ENCODE measurements at places on chromosomes 3 and 15.
A peak's percentile ranks its signal among the peaks of the same experiment; 100 is the strongest.

GRCh38 chr3:31873254-31873820 lies 107.7 kb downstream of the OSBPL10 start:
- no peak for DNase-seq

DNA sequence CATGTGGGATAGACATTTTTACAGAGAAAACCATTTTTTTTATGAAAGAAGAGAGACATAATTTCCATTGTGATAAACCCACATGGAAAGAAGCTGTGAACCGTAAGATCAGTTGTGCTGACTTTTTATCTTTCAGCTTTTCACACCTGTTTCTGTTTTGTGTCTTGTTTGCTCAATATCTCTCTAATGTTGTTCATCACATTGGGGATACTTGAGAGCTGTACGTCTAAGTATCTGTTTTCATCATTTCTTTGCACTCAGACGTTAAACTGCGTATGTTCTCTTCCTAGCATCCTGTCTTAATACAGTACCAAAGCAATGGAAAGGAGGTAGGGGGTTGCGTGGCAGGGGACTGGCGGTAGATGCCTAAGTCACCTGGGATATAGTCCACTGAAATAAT lies 449.0 kb downstream of the NAALADL2 start:
- DNase-seq, result no peak

- DNase-seq, result peak; percentile 21
Observed at GRCh38 chr3:103991461-103992115, 1375.1 kb upstream of the ALCAM start.

DNA sequence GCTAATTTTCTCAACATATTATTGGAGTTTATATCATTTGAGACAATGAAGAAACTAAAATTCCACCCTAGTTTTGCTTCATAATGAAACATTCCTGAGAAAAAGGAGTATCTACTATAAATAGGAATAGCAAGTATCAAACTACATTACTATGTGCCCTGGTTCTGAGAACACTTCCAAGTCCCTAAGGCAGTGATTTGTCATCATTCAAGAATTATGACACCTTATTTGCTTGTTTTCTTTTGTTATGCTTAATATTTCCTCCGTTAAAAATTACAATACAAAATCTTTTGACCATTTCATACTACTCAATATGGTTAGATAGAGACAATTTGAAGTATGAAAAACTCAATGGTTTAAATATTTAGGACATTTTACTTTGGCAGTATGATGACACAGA lies 707.8 kb upstream of the GOLIM4 start:
- DNase-seq, result peak; percentile 87

GRCh38 chr3:5019411-5020241 lies 40.4 kb downstream of the BHLHE40 start:
- DNase-seq, result no peak

DNA sequence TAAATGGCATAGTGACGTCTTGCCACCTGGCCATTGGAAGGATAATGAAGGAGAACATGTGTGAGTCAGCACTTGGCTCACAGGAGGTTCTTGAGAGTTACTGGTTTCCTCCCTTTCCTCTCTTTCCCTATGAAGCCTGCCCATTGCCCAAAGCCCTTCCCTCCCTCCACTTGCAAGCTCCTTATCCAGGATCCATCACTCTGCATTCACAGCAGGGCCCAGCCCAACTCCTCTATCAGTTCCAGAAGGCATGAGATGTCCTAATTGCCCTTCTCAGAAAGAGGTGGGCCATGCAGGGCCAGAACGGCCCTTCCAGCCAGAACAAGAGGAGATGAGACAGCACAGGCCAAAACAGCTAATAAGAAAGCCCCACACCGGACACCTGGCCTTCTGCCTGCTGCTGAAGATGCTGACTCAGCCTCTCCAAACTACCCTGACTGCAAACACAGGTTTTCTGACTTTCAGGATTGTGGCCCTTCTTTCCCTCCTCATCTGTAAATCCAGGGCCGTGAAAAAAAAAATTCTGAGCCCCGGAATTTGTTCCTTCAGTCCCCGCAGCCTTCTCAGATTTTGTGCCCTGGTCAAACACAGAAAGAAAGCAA lies 29.7 kb downstream of the HAPLN3 start:
- DNase-seq, result no peak

- no peak for DNase-seq
Observed at GRCh38 chr15:39873978-39874377, 46.1 kb downstream of the GPR176 start.

- no peak for DNase-seq
Observed at GRCh38 chr3:71486831-71487230, 96.7 kb downstream of the FOXP1 start.

- DNase-seq, result no peak
Observed at GRCh38 chr3:167872941-167873340, 137.4 kb downstream of the SERPINI1 start.

GRCh38 chr3:149186219-149186618 lies 35.4 kb downstream of the CP start:
- no peak for DNase-seq

DNA sequence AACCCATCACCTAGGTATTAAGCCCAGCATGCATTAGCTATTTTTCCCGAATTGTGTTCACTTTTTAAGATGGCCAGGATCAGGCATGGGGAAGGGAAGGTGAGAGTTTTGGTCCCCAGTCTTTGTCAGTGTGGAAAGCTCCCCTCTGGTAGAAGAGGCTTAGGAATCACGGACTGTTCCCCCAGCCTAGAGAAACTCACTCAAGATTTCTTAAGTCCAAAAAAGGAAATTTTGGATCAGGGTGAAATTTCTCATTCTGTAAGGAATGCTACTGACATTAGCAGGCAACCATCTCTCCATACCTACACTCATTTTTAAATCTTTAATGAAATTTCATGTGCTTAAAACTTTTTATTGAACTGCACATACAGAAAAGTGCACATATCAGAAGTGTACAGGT lies 70.3 kb upstream of the GALNT15 start:
- peak; percentile 58 for DNase-seq

DNA sequence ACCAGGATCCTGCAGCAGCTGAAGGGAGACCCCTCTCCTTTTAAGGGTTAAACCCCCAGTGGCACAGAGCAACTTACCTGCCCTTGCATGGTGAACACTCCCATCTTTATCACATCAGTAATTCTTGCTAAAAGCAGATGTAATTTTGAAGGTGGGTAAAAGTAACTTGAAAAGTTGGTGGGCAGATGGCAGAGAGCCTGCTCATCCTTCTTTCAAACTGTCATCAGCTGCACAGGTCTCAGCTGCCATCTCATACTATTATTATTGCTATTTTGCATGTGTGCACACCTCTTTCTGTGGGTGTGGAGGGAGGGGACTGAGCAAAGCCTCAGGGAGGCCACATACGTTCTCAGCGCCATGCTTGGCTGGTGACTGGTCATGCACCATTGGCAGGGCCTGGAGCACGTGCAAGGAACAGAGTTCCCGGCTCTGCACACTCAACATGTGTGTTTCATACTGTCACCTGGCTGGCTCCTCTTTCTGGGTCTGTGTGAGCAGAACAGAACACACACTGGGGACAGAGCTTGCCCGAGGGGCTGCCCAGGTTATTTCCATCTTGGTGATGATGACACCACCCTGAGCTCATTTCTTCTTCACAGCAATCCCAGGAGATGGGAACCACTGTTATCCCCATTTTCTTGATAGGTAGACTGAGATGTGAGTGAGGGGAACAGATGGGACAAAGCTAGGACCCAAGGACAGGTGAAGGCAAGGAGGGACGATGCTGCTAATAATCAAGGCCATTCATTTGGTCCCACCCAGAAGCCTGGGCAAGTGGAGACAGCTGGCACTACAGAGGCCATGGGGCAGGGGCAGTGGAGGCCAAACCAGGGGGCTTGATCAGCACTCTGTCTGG lies 95.8 kb upstream of the KLF13 start:
- DNase-seq, result no peak

GRCh38 chr3:192827863-192828594 lies 89.6 kb downstream of the MB21D2 start:
- DNase-seq, result no peak

GRCh38 chr3:14119651-14120050 lies 5.0 kb downstream of the CHCHD4 start:
- DNase-seq, result no peak

DNA sequence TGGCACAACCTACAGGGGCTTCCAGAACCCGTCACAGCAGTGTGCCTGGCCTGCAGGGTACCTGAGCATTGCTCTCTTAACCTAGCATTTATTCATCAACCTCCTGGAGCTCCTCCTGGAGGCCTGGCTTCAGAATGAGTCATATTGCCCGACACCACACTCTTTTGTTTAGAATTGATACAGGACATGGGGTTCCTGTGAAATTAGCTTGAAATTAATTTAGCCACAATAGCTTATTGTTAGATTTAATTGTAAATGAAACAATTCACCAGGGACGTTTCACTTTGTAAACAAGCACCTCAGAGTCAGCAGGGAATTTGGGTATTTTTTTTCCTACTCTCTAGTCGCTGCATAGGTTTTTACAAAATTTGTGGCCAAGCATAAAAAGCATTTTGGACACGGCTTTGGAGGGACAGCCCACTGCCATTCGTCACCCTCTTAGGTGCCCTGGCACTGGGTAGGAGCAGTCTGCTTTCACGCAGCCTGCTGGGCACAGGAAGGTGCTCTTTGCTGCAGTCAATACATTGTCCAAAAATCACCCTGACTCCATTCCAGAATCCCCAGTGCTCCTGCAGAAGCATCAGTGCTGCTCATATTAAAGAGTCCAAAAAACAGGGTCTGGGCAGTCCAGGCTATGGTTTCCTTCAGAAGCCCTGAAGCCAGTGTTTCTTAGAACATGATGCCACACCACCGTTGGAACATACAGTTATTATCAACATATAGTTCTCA lies 60.8 kb upstream of the MEF2A start:
- DNase-seq, result peak; percentile 19

DNA sequence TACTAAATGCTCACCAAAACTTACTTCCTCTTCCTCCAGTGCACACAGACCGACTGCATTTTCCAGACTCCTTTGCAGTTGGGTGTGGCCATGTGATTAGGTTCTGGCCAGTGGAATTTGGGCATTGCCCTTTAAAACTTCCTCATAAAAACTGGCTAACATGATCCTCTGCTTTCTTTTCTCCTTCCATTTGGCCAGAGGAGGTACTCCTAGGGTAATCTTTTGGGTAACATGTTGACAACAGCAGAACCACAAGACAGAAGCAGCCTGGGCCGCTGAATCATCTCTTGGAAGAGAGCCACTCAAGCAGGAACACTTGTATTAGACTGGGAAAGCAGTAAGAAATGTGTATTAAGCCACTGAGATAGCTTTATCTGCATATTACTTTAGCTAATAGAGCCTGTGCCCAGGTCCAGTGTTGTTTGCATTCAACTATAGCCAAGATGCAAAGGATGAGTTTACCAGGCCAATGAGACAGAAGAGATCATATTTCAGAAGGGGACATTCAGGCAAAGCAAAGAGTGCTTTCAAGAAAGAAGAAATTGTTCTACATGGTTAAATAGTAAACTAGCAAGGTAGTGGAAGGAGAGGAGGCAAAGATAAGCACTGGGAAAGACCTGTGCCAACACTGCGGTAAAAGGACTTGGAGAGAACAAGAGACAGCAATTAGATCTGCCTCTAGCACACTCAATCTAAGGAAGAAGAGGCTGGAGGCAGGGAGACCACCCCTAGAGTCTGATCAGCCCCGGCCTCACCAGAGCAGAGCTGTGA lies 79.8 kb downstream of the PLCH1 start:
- peak; percentile 83 for DNase-seq

DNA sequence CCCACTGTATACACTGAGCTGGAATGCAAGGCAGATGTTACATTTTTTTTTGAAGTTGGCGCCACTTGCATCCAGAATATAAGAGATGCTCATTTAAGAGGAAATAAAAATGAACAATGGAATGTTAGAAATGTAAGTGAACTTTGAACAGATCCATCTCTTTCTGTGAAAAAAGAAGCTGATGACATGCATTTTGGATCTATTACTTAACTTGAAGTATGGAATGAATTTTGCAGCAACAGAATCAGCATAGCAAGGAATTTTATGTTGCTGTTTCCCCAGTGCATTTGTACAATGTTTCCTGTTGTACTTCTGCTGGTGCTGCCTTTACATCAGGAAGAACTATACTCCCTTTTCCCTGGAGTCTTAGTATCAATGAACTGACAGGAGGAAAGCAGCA lies 178.2 kb downstream of the LSAMP start:
- DNase-seq, result peak; percentile 14

DNA sequence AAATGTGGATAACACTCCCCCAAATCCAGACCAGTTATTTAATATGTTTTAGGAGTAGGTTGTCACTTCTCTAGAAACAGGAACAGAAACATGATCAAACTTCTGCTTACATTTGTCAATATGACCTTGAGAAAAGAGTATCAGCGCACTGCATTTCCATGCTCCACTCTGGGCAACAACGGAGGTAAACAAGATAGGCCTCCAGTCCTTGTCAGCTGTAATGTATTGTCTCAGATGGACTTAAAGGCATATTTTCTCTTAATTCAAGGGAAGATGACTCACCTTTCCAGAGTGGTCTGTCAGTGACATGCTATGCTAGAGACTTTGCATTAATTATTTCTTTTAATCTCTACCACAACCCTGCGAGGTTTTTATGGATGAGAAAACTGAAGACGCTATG lies 51.6 kb upstream of the TCF12 start:
- DNase-seq, result peak; percentile 22

GRCh38 chr15:89358755-89359439 lies 24.3 kb upstream of the POLG start:
- peak; percentile 58 for DNase-seq

DNA sequence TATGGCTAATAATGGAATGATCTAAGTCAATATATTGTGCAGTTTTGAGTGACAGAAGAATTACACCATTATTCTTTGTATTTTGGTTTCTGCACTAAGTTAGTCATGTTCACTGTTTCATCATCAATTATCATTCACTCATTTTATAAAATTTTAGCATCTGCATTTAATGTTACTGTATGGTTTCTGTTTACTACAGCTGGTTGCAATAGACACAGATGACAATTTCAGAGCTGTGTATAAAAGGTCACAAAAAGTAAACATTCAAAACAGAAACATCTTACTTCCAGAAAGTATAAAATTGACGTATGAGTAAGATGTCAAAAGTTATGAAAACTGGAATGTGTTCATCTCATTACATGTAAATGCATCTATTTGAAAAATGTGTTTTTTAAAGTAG lies 111.1 kb upstream of the GBE1 start:
- no peak for DNase-seq

DNA sequence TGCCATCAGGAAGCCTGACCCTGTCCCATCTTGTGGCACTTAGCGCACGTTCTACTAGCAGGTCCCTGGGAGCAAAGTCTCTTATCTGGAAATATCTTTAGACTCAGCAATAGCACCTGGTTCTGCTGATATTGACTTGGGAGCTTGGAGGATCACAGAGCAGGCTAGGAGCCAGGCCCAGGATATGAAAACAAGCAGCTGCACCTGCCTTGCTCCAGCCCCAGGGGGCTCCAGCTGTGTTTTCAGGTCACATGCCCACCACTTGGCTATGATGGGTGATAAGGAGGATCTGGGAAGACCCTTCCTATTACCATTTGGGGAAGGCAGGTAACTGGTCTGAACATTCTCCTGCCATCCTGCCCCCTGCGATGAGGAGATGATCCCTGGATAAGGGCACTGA lies 87.8 kb downstream of the C3orf70 start:
- no peak for DNase-seq

DNA sequence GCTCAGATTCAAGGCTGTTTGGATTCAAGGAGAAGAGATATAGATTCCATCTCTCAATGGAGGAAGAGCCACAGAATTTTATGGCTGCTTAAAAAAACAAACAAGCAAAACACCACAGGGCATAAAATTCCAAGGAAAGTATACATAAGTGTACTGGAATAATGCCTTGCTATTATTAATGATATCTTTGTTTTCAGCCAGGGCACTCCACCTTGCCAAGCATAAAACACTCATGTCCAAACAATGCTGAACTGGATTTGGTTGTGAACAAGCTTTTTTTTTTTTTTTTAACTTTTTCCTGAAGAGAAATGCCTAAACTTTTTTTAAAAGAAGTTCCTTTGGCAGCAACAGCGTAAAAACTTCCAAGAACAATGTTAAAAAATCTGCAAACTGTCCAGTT lies 4.8 kb upstream of the CLSTN2 start:
- no peak for DNase-seq
